ENCODE measurements at places on chromosomes 13 and 19. TPM values are rescaled to one million over a fixed set of nuclear protein-coding genes. Genes with fewer than 3 reads are reported as not detected.

The IZUMO2 gene
- not detected for total RNA-seq

DNA sequence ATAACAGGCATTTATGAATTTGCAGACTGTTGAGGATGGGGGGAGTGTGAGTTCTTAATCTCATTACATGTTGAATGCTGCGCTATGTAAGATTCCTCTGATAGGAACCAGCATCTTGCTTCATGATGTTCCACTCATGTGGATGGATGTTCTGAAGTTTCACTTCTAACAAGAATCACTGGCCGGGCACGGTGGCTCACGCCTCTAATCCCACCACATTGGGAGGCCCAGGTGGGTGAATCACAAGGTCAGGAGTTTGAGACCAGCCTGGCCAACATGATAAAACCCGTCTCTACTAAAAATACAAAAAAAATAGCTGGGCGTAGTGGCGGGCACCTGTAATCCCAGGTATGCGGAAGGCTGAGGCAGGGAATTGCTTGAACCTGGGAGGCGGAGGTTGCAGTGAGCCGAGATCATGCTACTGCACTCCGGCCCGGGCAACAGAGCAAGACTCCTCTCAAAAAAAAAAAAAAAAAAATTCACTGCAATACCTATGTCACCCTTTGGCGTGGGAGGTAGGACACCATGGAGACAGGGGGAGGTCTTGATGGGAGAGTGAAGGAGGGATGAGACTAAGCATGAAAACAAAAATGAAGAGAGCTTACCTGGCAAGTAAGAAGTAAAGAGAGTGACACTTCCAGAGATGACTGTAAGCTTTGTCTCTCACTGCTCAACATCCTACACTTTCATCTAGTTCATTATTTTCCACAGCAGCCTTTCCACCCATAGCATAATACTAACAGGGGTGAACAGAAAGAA lies 133.0 kb downstream of the DCT start:
- DNase-seq, result no peak

DNA sequence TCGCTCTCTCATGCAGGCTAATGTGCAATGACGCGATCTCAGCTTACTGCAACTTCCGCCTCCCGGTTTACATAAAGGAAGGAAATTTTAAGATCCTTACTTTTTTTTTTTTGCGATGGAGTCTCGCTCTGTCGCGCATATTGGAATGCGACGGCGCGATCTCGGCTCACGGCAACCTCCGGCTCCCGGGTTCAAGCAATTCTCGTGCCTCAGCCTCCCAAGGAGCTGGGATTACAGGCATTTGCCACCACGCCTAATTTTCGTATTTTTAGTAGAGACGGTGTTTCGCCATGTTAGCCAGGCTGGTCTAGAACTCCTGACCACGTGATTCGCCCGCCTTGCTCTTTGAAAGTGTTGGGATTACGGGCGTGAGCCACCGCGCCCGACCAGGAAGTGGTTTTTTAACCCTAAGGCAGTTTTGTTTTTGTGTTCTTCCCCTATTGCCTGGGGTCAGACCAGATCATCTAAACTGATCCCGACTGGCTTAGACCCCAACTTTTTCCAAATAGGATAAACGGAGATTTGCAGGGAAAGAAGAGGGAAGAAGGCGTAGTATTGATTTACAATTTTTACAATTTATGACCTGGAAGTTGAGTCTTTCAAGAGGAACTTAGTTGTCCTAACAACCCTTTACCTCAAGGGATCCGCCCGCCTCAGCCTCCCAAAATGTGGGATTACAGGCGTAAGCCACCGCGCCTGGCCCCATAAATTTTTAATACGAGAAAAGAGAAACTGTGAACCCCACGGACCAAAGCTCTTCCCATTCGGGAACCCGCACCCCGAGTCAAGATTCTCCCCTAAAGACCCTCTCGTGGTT lies 142.0 kb downstream of the ZNF737 start:
- DNase-seq, result no peak

GRCh38 chr13:34250151-34250670 lies 432.3 kb downstream of the RFC3 start:
- DNase-seq, result no peak

DNA sequence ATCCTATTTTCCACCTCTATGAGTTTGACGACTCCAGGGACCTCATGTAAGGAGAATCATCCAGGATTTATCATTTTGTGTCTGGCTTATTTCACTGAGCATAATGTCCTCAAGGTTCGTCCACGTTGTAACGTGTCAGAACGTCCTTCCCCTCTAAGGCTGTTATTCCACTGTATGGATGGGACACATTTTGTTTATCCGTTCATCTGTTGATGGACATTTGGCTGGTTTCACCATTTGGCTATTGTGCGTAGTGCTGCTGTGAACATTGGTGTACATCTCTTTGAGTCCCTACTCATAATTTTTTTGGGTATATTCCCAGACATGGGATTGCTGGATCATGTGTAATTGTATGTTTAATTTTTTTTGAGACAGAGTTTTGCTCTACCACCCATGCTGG lies 21.5 kb downstream of the CRTC1 start:
- DNase-seq, result no peak
